ENCODE measurements at places on chromosomes 3 and 15.

DNA sequence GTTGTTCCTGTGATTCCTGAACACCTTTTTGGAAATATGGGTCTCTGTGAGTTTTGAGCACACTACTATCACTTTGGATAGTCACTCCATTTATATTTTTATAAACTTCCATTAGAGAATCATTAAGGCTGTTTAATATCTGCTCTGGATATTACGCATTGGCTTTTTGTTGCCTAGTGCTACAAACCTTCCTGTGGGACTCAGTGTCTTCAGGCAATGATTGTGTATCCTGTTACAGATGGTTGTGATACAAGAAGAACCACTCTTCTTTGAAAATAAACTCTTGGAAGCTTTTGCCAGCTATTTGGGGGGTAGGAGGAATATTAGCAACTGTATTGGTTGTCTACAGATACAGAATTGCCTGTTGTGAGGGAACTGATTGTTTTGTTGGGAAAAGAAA is 15.6 kb downstream of the GCSAM start:
- DNase-seq, result no peak

GRCh38 chr3:112778353-112778948 is 68.2 kb downstream of the CD200R1L start:
- DNase-seq, result no peak

DNA sequence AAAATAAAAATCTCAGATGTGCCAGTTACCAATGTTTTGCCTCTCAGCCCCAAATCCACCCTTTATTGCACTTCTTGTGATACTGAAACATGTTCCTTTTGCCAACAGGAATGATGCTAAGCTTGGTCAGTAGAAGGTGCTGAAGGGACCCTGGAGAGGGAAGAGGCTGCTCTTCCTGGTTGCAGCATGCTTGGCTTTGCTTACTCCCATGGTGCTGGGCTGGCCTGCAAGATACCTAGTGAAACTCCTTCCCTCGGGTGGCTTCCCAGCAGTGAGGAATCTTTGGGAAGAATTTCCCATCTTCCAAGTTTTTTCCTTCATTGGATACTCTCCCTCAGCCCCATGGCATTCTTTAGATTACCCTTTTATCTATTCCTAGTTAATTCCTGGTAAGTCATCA is 151.8 kb upstream of the TGFBR2 start:
- no peak for DNase-seq

GRCh38 chr15:23038726-23039142 is 635 bp downstream of the TUBGCP5 start:
- no peak for DNase-seq

GRCh38 chr15:73317651-73318462 is 50.9 kb downstream of the HCN4 start:
- DNase-seq, result no peak
